ENCODE measurements at places on chromosomes 7 and 10.

- DNase-seq, result peak; percentile 45
Measured at GRCh38 chr7:16417906-16418305, 3.4 kb downstream of the CRPPA start.

DNA sequence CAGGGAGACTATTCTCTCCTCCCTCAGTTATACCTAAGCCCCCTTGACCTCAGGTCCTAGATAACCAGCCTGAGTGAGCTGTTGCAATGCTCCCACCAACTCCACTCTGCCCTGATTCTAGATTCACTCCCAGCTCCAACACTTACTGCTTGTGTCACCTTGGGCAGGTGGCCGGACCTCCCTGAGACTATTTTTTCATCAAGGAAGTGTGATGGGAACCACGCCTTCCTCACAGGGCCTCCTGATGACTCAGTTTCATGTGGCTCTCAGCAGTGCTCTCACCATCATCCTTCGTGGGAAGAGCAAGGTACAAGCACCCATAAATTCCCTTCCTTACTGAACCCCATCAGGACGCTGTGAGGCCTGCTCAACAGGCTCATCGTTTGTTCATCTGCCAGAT lies 925.8 kb upstream of the ZNF722 start:
- no peak for DNase-seq

- DNase-seq, result no peak
Measured at GRCh38 chr10:110160522-110160921, 46.9 kb upstream of the MXI1 start.

DNA sequence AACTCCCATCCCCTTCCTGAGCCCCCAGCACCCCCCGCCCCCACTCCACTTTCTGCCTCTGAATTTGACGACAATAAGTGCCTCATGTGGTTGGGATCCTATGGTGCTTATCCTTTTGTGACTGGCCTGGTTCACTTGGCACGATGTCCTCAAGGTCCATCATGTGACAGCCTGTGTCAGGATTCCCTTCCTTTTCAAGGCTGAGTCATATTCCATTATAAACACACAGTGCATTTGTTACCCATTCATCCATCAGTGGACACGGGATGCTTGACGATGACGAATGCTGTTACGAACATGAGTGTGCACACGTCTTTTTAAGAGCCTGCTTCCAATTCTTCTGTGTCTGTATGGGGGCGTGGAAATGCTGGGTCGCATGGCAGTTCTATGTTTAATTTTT lies 26.7 kb downstream of the SHH start:
- DNase-seq, result no peak

GRCh38 chr7:3028071-3028757 lies 15.5 kb downstream of the CARD11 start:
- DNase-seq, result no peak

DNA sequence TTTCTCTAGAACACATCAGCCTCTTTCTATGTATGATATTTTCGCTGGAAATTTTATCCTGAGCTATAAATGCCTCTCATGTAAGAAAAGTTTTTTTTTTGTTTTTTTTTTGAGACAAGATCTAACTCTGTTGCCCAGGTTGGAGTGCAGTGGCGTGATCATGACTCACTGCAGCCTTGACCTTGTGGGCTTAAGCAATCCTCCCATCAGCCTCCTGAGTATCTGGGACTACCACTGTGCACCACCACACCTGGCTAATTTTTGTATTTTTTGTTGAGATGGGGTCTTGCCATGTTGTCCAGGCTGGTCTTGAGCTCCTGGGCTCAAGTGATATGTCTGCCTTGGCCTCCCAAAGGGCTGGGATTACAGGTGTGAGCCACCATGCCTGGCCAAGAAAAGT lies 80.4 kb downstream of the ADK start:
- DNase-seq, result no peak

GRCh38 chr7:21507627-21508343 lies 35.1 kb upstream of the DNAH11 start:
- peak; percentile 66 for DNase-seq

GRCh38 chr7:75854233-75854632 lies 24.6 kb upstream of the RHBDD2 start:
- no peak for DNase-seq

DNA sequence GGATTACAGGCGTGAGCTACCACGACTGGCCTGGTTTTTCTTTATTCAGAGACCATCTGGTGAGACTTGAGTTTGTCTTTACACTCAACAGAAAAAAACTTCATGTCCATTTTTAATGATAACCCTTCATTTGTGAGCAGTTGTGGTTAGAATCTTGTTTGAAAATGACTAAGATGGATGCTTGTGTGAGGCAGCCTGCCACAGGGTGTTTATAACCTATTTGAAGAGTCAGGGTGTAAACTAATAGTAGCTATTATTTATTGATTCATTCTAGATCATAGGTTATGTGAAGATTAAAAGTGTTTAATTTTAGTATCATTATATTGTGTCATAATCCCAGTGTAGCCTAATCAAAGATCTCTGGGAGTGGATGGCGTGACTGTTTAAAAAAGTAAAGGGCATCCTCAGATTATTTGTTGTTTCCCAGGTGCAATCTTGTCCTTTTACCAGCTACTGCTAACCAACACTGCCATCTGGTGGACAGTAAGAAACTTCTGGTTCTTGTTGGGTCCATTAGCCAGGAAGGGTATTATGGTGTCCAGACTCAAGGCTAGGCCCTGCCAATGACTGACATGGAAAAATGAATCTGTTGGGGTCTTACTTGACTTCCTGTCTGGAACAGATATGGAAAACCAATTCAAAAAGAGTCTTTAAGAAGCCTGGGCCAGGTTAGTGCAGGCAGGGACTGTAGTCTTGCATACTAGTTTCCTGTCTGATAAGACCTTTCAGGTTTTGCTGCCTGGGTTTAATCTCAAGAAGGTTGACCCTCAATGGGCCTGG lies 24.9 kb downstream of the NRBF2 start:
- DNase-seq, result peak; percentile 90

- no peak for DNase-seq
Measured at GRCh38 chr10:63780101-63780500, 258.9 kb downstream of the REEP3 start.

- DNase-seq, result no peak
Measured at GRCh38 chr7:148433521-148434180, 156.9 kb upstream of the C7orf33 start.

DNA sequence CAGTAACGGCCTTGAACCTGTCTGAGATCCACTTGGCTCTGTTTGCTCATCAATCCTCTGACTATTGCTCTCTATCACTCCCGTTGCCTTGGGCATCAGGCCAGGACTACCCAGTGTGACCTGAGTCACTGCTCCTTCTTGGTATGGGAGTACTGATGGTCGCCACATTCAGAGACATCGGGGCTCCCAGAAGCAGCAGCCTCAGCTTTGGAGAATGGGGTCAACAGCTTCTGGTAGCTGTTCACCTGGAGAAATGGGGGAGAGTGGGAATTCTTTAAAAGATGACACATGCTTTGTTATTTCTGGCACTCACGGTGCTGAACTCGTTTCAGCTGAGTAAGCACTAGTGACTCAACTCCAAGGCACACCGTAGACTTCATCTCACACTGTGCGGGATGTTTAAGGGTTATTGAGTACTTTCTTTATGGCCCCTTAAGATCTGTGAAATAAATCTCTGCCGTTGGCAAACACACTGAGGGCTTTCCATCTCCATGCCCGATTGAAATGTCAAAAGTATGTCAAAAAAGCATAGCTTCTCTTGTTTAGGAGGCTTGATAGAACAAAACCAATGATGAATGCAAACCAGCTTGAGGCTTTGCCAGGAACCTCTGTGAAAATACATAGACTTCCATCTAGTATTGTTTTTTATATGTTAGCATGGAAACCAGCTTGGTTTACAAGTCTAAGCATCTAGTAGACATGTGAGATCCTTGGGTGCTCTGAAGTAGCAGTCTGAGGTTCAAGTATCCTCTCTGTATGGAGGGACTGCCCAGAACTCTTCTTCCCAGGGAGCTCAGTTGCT lies 333.1 kb downstream of the CXCL12 start:
- no peak for DNase-seq

- DNase-seq, result no peak
Measured at GRCh38 chr7:44477938-44478337, 12.5 kb downstream of the NUDCD3 start.
